ENCODE measurements at places on chromosomes 2 and 18. TPM values are rescaled to one million over a fixed set of nuclear protein-coding genes. Genes with fewer than 3 reads are reported as not detected.

DNA sequence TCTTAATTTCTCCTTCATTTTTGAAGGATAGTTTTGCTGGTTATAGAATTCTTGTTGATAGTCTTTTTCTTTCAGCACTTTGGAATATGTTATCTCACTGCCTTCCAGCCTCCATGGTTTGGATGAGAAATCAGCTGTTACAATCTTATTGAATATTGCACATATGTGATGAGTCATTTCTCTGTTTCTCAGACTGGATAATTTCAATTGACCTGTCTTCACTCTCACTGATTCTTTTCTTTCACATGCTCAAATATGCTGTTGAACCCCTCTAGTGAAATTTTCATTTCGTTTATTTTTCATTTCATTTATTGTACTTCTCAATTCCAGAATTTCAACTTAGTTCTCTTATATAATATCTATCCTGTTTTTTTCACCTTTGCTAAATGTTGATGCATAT lies 22.2 kb downstream of the PDK1 start:
- no peak for DNase-seq
- H3K27me3 ChIP-seq: no peaks in the 10 kb centered on the region
- peaks cover 16% of the 10 kb centered on the region for H3K36me3 ChIP-seq
- H3K27ac ChIP-seq: no peak overlapping the region

DNA sequence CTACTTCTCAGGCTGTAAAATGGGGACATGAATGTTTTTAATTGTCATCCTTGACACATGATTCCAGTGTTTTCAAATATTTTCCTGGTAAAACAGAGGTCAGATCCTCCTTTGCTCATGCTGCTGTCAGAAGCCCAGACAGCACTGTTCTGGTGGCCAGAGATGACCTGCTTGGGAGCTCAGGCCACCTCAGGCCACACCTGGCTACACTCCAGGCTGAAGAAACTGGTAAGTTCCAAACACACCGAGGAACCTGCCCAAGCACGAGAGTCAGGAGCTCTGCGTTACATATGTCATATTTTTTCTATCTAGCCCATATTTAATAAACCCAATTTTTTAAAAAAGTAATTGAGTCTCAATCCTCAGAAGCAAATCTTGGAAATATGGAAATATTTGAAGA lies 47.9 kb downstream of the FECH start:
- no peaks in the 10 kb centered on the region for H3K36me3 ChIP-seq
- DNase-seq: no peak
- H3K27ac ChIP-seq: no peak overlapping the region
- H3K4me1 ChIP-seq: no peaks in the 10 kb centered on the region
- no peaks in the 10 kb centered on the region for H3K27me3 ChIP-seq

GRCh38 chr18:71238974-71239624 lies 950.3 kb downstream of the SOCS6 start:
- H3K4me3 ChIP-seq: no peak overlapping the region
- H3K27ac ChIP-seq: no peak overlapping the region

DNA sequence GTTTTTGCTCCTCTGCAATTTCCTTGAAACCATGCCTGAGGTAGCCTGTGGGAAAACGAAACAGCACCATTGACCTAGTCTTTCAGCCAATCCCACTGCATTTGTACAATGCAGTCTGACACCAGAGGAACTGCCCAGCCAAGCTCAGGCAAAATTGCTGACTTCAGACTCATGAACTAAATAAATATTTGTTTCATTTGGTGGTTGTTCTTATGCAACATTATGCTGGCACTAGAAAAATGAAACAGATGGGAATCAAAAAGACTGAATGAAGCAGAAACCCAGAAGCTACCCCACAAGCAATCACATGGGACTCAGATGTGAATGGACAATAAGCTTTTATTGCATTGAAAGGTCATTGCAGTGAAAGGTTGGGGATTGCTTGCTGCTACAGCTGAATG lies 1.7 kb downstream of the NAT8 start:
- DNase-seq: no peak
- no peaks in the 10 kb centered on the region for H3K4me1 ChIP-seq
- H3K27me3 ChIP-seq: 0 out of 2 replicates have a peak, but pooled peaks cover 5% of the 10 kb centered on the region
- H3K4me3 ChIP-seq: no peak overlapping the region

DNA sequence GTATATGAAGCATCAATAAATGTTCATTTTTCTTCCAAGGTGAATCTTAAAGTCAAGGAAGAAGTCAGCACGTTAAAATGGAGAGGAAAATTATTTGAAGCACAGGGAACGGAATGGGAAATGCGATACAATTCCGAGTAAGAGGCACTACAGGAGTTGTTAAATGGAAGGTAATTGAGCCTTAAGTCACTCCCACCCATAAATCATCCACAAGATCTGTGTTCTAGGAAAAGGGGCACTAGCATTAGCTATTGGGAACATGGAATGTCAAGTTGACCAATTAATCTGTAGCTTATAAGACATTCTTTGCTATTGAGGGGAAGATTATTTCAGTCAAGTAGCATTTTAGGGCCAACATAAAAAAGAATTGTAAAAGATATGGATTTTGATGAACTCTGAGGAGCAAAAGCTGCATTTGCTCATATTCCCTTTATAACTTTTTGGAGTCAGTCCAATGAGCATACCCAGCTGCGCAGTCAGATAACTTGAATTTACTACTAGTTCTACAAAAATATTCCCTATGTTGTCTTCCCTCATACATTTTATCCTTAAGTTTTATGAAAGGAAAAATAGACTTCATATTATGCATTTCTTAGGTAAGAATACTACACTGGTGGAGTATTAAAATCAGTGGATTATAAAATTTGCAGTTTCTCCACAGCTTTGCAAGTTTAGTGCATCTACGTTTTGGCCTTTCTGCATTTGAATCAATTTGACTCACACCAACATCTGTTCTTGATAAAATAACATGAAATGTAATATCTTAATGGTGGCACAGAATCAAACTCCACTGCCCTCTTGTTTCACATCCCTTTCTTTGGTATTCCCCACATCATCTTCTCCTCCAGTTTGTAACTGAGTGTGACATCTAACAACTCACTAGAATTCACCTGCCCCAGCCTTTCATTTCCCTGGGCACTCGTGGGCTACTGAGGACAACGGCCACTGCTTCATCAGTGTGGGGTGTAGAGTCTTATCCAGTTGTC lies 95.6 kb downstream of the SP3 start:
- H3K4me1 ChIP-seq: peaks cover 19% of the 10 kb centered on the region
- no peak for DNase-seq
- no peak overlapping the region for H3K27ac ChIP-seq
- no peaks in the 10 kb centered on the region for H3K36me3 ChIP-seq
- no peak overlapping the region for H3K4me3 ChIP-seq
- no peaks in the 10 kb centered on the region for H3K27me3 ChIP-seq

DNA sequence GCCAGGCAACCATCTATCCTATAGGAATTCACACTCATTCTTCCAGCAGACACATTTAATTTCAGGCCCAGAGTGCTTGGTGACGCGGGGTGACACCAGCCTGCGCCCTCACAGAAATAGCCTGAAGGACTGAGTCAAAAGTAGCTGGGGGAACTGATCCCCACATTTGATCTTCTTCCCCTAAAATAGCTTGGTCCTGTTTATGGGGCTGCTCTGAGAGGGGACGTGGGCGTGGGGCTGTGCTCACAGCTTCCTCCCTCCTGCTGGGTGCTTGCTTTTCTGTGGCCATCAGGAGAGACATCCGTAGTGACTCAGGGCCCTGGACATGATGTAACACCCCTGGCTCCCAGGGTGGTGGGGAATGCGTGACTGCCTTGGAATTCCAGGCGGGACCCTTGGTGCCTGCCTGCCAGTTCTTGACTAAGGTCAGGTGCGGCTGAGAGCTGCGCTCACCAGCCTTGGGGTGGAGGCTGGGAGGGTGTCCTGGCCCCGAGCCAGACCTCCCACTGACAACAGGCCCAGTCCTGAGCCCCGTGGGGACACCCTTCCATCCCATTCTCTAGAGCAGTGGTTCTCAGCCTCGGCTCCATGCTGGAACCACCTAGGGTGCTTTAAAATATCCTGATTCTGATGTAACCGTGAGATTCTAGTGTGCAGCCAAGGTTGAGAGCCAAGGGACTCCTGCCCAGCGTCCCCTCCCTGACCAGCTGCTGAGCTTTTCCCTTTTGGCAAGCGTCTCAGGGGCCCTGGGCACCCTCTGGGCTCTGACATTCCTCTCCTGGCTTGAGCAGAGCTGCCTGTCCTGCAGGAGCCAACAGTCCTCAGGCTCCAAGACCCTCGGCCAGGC lies 47.4 kb upstream of the SMAD7 start:
- H3K4me1 ChIP-seq: peaks cover 16% of the 10 kb centered on the region
- H3K27me3 ChIP-seq: no peaks in the 10 kb centered on the region

GRCh38 chr2:236499691-236500578 lies 69.7 kb upstream of the ACKR3 start:
- H3K4me3 ChIP-seq: no peak overlapping the region
- H3K27ac ChIP-seq: no peak overlapping the region
- no peak for DNase-seq
- no peaks in the 10 kb centered on the region for H3K4me1 ChIP-seq

DNA sequence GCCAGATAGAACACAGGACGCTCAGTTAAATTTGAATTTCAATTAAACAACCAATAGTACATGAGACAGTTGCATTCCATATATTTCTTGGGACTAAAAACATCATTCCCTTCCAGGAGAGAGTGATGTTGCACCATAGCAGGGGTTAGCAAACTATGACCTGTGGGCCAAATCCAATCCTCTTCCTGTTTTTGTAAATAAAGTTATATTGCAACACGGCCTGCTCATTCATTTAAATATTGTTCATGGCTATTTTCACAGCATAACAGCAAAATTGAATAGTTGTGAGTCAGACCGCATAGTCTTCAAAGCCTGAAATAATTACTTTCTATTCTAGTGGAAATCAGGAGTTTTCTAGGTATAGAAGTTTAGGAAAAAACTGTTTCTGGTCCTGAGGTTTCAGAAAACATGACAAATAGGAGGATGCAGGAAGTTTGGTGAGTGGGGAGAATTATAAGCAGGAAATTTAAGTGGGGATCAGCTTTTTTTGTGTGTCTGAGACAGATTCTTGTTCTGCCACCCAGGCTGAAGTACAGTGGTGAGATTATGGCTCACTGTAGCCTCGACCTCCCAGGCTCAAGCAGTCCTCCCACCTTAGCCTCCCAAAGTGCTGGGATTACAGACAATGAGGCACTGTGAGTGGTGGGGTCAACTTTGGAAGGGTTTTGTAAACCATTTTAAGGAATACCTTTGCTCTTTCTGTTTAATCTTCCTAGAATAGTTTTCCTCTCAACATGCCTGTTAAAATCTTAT lies 131.5 kb downstream of the SOCS6 start:
- no peaks in the 10 kb centered on the region for H3K36me3 ChIP-seq
- no peak overlapping the region for H3K4me3 ChIP-seq

GRCh38 chr2:158034198-158034866 lies 67.3 kb upstream of the UPP2 start:
- no peak overlapping the region for H3K4me3 ChIP-seq
- H3K36me3 ChIP-seq: no peaks in the 10 kb centered on the region
- DNase-seq: peak; percentile 83
- H3K27ac ChIP-seq: no peak overlapping the region
- no peaks in the 10 kb centered on the region for H3K27me3 ChIP-seq

DNA sequence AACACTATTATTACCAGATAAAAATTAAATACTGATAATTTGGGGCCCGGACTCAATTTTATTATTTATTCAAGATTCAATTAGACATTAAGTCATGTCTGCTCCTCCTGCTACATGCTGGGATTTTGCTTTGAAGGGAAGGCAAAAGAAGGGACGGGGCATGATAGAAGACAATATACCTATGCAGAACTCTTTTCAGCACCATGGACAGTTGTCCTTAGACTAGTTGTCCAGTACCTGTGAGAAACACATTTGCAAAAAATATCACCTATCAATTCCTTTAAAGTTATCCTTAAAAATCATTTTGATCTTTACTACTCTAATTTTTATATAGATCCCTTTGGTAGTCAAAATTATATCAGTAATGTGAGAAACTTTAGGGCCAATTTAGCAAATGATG lies 100.2 kb upstream of the SULT1C3 start:
- H3K4me3 ChIP-seq: no peak overlapping the region
- H3K4me1 ChIP-seq: no peaks in the 10 kb centered on the region
- H3K27ac ChIP-seq: no peak overlapping the region
- no peaks in the 10 kb centered on the region for H3K27me3 ChIP-seq

DNA sequence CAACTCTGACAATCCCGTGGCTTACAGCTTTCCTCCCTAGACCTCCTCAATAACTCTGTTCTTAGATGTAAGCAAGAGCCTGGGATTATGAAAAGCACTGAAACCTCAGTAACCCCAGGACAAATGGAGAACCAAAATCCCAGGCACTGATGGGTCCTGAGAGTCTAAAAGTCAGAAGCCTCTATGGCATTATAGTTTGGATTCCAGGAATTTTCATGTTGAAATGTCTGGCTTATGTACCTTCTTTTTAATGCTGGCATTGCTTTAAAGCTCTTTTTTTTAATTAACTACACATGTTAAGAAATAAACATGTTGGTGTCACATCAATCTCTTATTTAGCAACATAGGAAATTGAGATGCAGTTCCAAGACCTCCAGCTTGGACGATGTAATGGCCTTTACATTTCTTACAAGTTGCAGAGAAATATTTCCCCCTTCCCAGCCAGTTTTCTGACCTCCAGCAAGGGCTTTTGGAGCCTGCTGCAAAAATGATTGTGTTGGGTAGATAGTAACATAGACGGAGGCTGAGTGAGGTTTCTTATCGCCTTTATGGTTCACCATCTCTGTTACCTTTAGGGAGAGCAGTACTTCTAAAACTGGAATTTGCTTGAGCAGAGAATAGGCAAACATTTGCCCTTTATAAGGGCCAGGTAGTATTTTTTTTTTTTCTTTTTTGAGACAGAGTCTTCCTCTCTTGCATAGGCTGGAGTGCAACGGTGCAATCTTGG lies 84.8 kb upstream of the RASGRP3 start:
- peaks cover 6% of the 10 kb centered on the region for H3K36me3 ChIP-seq
- peaks cover 7% of the 10 kb centered on the region for H3K4me1 ChIP-seq

DNA sequence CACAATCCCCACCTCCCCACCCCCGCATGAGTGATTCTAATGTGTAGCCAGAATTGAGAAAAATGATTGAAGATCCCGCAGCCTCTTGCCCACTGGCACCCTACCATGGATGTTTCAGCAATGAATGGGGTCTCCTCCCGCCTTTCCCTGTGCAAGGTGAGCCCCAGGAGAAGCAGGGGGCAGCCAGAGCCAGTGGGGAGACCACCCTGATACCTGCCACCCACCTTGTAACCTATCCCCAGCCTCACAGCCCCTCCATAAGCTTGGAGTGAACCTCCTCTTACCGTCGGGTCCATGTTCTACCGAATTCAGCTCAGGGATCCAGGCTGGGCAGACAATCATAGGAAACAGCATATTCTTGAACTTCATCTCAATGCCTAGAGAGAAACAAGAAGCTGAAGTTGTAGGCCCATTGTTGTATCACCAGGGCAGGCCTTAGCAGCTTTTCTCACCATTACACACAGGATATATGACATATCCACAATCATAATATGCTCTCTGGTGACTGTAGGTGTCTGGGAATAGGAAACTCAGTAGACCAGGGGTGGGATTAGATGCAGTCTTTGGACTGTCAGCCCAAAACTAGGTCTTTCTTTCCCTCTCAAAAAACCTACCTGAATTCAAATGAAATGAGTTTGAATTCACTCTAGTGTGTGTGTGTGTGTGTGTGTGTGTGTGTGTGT lies 30.9 kb downstream of the XDH start:
- H3K27ac ChIP-seq: peak overlapping the region; percentile 13
- H3K36me3 ChIP-seq: no peaks in the 10 kb centered on the region
- no peaks in the 10 kb centered on the region for H3K27me3 ChIP-seq

- peaks cover 2% of the 10 kb centered on the region for H3K4me1 ChIP-seq
- no peak overlapping the region for H3K4me3 ChIP-seq
- H3K27me3 ChIP-seq: no peaks in the 10 kb centered on the region
- no peak for DNase-seq
Observed at GRCh38 chr2:233247744-233248143, 3.7 kb upstream of the ATG16L1 start.

- no peak for DNase-seq
- H3K36me3 ChIP-seq: no peaks in the 10 kb centered on the region
- H3K27me3 ChIP-seq: no peaks in the 10 kb centered on the region
Observed at GRCh38 chr2:16851126-16851525, 185.5 kb upstream of the CYRIA start.

ATP9B gene
- 10.0 TPM for total RNA-seq

UCN gene
- total RNA-seq: 0.32 TPM

MRPL44 gene
- total RNA-seq: 55.9 TPM

TP53I3 gene
- total RNA-seq: 42.1 TPM

Measured in SJCRH30 (cell line).